Neural crest cell (in vitro differentiated cells): ENCODE measurements at places on chromosomes 3 and 15.

DNA sequence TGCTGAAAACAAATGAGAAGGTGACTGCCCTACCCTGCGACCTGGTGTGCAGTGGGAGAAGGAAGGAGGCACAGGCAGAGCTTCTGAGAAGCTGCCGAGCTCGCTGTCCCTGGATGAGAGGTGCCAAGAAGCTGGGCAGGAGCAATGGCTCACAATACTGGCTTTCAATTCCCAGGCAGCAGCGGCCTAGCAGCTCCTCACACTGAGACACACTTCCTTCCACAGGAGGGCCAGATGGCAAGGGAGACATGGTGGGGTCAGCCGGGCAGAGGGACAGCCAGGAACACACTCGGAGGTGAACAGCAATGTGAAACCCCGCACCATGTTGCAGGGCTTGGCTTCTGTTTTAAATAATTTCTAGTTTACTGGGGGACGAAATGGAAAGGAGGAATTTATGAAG is 314.6 kb downstream of the EPHB1 start:
- no peak for DNase-seq

DNA sequence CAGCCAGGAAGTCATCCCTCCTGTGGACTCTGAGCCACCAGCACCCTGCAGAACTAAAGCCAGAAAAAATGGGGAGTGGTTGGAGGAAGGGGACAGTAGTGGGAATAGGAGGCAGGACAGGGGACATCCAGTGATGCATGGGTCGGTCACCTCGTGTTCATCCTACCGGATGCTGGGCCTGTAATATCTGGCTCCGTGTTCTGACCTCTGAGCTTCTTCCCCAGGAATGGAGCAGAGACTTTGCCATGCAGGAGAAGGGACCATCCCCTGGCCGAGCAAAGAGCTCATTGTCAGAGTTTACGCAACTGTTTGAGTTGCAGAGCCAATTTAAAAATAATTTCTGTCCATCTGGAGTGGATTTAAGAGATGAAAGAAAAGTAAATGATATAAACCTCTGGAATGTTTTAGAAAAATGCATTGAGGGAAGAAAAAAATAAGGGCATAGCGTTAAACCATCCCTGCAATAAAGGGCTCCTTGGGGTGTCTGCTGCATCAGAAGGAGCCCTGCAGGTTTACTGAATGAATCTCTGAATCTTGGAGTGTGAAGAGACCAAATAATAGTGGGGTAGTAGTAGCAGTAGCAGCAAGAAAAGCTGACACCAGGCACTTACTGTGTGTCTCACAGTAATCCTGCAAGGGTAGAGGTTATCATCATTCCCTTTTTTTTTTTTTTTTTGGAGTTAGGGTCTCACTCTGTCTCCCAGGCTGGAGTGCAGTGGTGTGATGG is 70.9 kb downstream of the AAGAB start:
- no peak for DNase-seq

DNA sequence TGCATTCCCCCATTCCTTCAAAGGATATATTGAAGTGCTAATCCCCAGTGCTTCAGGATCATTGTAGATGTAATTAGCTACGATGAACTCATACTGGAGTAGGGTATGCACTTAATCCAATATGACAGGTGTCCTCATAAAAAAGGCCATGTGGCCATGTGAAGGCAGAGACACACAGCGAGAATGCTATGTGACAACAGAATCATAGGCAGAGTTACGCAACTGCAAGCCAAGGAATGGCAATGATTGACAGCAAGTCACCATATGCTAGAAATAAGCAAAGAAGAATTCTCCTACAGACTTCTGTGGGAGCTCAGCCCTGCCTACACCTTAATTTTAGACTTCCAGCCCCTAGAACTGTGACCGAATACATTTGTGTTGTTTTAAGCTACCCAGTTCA is 875.6 kb upstream of the ROBO1 start:
- no peak for DNase-seq

DNA sequence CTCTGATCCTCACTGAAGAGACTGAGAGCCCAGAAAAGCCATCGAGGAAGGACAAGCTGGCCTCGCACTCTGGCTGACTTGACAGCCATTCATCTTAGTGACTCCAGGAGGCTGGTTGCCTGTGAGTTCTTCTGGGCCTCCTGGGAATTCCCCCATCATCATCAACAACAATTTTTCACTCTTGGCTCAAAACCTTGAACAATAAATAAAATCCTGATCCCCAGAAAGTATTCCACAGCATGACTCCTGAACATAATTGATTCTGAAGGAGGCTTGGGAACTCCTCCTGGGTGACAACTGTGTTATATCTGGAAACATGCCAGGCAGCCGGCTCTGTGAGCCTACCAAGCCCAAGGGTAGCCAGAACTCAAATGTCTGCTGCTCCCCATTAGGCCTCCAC is 188.6 kb downstream of the SHQ1 start:
- DNase-seq: no peak

DNA sequence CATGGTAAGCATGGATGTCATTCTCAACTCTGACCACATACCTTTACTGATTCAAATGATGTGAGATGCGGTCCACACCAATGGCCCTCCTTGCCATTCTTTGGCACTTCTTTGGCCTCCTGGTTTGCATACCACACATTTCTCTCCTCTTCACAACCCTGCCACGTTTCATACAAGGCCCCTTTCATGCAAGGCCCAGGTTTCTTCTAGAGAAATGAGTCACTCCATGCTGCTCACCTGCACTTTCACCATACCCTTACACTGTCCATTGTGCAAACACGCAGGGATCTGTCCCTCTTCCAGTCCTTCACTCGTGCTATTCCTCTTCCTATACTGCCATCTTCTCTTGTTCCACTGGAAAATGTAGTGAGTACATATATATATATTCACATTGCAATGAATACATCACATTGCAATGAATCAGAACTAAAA is 24.4 kb upstream of the SLC24A5 start:
- DNase-seq: no peak
